ENCODE measurements at places on chromosomes 3 and 15. TPM values are rescaled to one million over a fixed set of nuclear protein-coding genes. Genes with fewer than 3 reads are reported as not detected.

ANKRD63 gene
- not detected for total RNA-seq

DNA sequence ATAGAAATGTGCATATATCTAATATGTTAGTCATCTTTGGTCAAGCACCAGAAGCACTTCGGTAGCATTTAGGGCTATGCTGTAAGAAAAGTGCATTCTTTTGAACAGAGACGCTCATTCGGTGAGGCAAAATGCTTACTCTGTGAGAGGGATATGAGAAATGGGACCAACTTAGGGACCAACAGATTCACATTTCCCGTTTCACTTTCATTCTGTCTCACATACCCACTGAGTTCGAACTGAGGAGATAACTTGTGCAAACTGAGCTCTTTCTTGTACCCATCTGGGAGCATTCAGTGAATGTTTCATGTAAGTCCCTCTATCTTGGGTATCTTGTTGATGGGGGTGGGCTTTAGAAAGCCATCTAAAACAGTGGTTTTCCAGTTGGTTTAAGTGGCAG lies 135.3 kb downstream of the FEZF2 start:
- no peak overlapping the region for H3K27ac ChIP-seq
- no peak for DNase-seq
- no peaks in the 10 kb centered on the region for H3K36me3 ChIP-seq
- H3K4me1 ChIP-seq: no peaks in the 10 kb centered on the region
- H3K27me3 ChIP-seq: no peaks in the 10 kb centered on the region

DNA sequence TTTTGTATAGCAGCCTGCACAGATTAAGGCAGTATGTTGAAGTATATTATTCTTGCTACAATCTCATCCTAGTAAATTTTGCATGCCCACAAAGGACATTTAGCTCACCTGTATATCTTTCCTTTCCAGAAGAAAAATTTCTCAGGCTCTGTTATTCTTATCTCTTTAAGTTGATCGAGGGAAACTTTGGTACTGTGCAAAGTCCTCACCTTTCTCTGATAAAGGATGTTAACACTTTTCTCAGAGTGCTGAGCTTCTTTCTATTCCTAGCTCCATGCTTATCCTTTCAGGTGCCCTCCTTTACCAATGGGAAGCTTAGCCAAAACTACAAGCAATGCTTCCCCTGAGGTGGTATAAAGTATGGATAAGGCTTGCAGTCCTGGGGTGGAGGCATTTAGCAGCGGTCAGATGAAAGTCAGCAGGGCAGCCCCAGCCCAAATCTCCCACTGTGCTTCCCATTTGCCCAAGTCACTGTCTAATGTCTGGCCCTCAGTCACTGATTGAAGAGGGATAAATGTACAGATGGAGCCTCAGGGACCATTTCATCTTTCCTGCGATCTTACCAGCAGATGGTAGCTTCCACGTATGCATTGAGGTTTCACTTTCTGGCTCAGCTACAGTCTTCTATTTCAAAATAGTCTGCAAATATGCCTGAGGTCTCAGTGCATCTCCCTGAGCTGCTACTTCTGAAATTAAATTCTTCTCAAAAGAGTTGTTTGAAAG lies 127.8 kb upstream of the P2RY1 start:
- no peak for DNase-seq
- no peak overlapping the region for H3K27ac ChIP-seq
- no peak overlapping the region for H3K4me3 ChIP-seq
- no peaks in the 10 kb centered on the region for H3K27me3 ChIP-seq
- no peaks in the 10 kb centered on the region for H3K4me1 ChIP-seq
- H3K36me3 ChIP-seq: no peaks in the 10 kb centered on the region

GRCh38 chr3:97778152-97778551 lies 13.6 kb downstream of the ARL6 start:
- no peak overlapping the region for H3K4me3 ChIP-seq
- DNase-seq: peak; percentile 19
- H3K4me1 ChIP-seq: no peaks in the 10 kb centered on the region
- H3K27me3 ChIP-seq: no peaks in the 10 kb centered on the region

FAM81A gene
- 2.4 TPM for total RNA-seq

- no peak overlapping the region for H3K4me3 ChIP-seq
- no peak for DNase-seq
- H3K27ac ChIP-seq: no peak overlapping the region
- no peaks in the 10 kb centered on the region for H3K27me3 ChIP-seq
- H3K36me3 ChIP-seq: peaks cover 44% of the 10 kb centered on the region
- peaks cover 2% of the 10 kb centered on the region for H3K4me1 ChIP-seq
Observed at GRCh38 chr3:132713977-132714727, 8.1 kb downstream of the NPHP3 start.

DNA sequence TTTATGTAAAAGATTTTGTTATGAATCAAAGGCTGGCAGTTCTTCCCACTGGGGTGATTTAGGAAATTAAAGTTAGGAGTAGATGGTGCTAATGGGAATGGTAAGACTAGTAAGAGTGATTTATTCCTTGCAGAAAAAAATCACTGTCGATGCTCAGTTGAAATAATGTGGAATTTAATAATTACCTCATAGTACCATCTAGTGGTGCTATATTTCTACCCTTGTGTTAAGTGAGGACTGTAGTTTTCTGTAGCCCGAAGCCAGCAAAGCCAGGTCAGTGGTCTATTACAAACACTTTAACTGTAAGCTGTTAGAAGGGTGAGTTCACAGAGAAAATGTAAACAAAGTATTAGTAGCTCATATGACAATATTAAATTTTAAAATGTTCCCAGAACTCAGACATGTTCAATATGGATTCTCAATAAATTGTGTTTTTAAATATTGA lies 39.5 kb upstream of the GOLGA8J start:
- no peaks in the 10 kb centered on the region for H3K36me3 ChIP-seq
- H3K27ac ChIP-seq: no peak overlapping the region
- no peak overlapping the region for H3K4me3 ChIP-seq
- DNase-seq: peak; percentile 52
- H3K27me3 ChIP-seq: no peaks in the 10 kb centered on the region

DNA sequence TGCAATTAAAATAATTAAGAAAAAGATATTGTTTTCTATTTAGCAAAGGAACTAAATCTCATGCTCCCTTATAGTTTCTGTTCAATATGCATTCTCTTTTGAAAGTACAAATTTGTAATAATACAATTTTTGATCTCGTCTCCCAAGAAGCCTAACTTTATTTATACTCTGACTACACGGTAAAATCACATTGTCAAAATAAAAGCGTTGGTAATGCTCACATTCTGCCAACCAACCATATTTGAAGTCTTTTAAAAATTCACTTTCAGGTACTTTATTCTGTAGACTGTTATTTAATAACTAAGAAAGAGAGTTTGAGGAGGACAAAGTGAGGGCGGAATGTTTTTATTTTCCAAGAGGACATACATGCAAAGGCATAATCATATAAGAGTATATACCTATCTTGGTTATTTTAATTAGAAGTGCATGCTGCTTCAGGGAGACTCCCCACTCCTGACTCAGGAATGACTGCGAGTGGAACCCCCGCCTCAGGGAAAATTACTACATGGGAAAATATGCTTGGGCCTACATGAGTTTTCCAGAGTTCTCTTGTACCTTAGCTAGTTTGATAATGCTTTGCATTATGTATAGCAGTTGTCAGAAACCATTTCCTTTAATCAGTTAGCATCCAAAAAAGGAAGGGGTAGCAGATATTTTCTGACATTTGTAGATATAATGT lies 19.3 kb downstream of the MBNL1 start:
- no peaks in the 10 kb centered on the region for H3K27me3 ChIP-seq
- H3K27ac ChIP-seq: no peak overlapping the region
- no peaks in the 10 kb centered on the region for H3K36me3 ChIP-seq
- no peak overlapping the region for H3K4me3 ChIP-seq
- H3K4me1 ChIP-seq: peaks cover 21% of the 10 kb centered on the region

- peak; percentile 89 for DNase-seq
- no peaks in the 10 kb centered on the region for H3K36me3 ChIP-seq
- H3K4me3 ChIP-seq: no peak overlapping the region
- H3K4me1 ChIP-seq: no peaks in the 10 kb centered on the region
Observed at GRCh38 chr15:70799667-70800450, 36.5 kb upstream of the UACA start.

- no peak overlapping the region for H3K27ac ChIP-seq
- no peaks in the 10 kb centered on the region for H3K4me1 ChIP-seq
- H3K36me3 ChIP-seq: no peaks in the 10 kb centered on the region
- no peak for DNase-seq
- H3K4me3 ChIP-seq: no peak overlapping the region
- no peaks in the 10 kb centered on the region for H3K27me3 ChIP-seq
Observed at GRCh38 chr15:45630917-45631691, 3.7 kb upstream of the SQOR start.

CD86 gene
- 11.5 TPM for total RNA-seq

DNA sequence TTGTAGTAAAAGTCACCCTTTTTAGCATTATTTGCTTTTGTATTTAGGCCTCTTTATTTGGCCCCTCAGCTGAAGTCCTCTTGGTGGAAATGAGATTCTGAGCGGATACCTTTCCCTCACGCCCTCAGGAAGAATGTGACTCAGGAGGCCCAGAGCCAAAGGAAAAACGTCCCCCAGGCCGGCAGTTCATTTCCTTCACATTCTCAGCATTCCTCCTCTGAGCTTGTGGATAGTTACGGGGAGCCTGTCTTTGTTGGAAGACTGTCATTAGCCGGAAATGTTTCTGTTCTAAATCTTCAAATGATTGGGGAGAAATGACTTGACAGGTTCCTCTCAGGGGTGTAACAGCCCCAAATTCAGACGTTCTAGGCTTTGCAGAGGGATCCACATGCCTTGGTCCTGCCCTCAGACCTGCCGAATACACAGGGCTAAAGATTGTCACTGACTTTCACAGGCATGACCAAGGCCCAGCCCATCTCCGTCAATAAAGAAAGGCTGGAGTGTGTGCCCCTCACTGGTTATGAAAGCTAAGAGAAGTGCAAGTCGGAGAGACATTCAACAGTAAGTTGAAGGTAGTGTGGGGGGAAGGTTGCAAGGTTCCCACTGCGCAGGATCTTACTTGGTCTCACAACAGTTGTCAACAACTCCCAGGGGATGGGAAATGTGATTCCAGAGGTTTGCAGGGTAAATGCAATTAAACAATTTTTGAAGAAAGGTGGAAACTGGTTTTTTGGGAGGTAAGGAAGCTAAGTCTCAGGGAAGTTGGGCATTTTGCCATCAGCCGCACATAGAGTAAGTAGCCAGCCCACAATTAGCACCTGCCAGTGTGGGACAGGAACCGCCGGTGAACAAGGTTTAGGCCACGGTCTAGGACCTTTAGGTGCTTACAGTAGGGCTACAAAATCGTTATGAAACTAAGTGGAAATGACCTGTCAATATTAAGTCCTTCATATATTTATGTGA lies 39.7 kb upstream of the MYZAP start:
- peak; percentile 74 for DNase-seq
- H3K36me3 ChIP-seq: no peaks in the 10 kb centered on the region
- H3K4me1 ChIP-seq: peaks cover 24% of the 10 kb centered on the region
- no peak overlapping the region for H3K4me3 ChIP-seq
- peak overlapping the region; percentile 74 for H3K27ac ChIP-seq
- no peaks in the 10 kb centered on the region for H3K27me3 ChIP-seq

GRCh38 chr15:57221134-57221533 lies 155.2 kb upstream of the CGNL1 start:
- H3K27me3 ChIP-seq: no peaks in the 10 kb centered on the region
- no peak overlapping the region for H3K27ac ChIP-seq
- DNase-seq: no peak
- H3K4me1 ChIP-seq: peaks cover 2% of the 10 kb centered on the region
- H3K4me3 ChIP-seq: no peak overlapping the region
- H3K36me3 ChIP-seq: no peaks in the 10 kb centered on the region

DNA sequence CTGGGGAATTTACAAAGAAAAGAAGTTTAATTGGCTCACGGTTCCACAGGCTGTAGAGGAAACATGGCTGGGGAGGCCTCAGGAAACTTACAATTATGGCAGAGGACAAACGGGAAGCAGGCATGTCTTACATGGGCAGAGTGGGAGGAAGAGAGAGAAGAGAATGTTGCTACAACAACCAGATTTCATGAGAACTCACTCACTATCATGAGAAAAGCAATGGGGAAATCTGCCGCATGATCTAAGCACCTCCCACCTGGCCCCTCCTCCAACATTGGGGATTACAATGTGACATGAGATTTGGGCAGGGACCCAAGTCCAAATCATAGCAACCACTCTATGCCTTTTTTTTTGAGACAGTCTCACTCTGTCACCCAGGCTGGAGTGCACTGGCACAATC lies 28.8 kb downstream of the PCNP start:
- DNase-seq: no peak
- no peaks in the 10 kb centered on the region for H3K36me3 ChIP-seq
- no peak overlapping the region for H3K27ac ChIP-seq
- H3K4me3 ChIP-seq: no peak overlapping the region
- no peaks in the 10 kb centered on the region for H3K4me1 ChIP-seq

AGBL1 gene
- 8.7 TPM for total RNA-seq

DNA sequence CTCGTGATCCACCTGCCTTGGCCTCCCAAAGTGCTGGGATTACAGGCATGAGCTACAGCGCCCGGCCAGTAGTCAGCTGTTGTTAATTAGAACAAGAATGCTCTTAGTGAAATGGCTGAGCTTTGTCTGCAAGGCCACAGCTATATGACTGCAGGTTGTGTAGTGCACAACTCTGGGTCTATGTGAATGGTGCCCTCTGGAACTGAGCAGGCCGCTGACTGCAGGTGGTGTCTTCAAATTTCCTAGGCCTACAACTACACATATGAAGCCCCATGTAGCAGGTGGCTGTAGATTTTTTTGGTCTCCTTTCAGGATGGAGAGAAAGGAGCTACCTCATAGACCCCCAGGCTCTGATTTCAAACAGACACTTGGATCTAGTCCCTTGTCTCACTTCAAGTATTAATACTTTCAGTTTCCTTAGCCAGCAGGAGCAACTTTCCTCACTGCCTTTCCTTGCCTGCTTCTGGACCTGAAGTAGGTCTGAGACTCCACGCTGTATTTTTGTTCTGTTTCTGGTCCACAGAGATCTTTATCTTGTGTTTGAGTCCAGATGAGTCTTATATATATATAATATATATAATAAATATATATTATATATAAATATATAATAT lies 86.9 kb downstream of the C3orf80 start:
- peaks cover 9% of the 10 kb centered on the region for H3K36me3 ChIP-seq
- no peaks in the 10 kb centered on the region for H3K4me1 ChIP-seq
- DNase-seq: no peak
- H3K27ac ChIP-seq: no peak overlapping the region
- no peak overlapping the region for H3K4me3 ChIP-seq

VPS33B gene
- 20.7 TPM for total RNA-seq

KBTBD12 gene
- total RNA-seq: 0.86 TPM

- no peaks in the 10 kb centered on the region for H3K36me3 ChIP-seq
- H3K4me3 ChIP-seq: no peak overlapping the region
- no peaks in the 10 kb centered on the region for H3K27me3 ChIP-seq
- H3K27ac ChIP-seq: peak overlapping the region; percentile 38
- no peak for DNase-seq
Observed at GRCh38 chr15:85030301-85030929, 48.8 kb downstream of the PDE8A start.

GRCh38 chr3:175238801-175239200 lies 379.7 kb downstream of the NAALADL2 start:
- no peaks in the 10 kb centered on the region for H3K4me1 ChIP-seq
- no peaks in the 10 kb centered on the region for H3K27me3 ChIP-seq
- no peak for DNase-seq
- no peak overlapping the region for H3K4me3 ChIP-seq

MAP6D1 gene
- 1.9 TPM for total RNA-seq

PLCB2 gene
- 76.7 TPM for total RNA-seq

- no peaks in the 10 kb centered on the region for H3K27me3 ChIP-seq
- DNase-seq: no peak
- no peaks in the 10 kb centered on the region for H3K4me1 ChIP-seq
- no peak overlapping the region for H3K4me3 ChIP-seq
- no peak overlapping the region for H3K27ac ChIP-seq
Observed at GRCh38 chr15:48800811-48801455, 9.9 kb downstream of the CEP152 start.

OR5K4 gene
- total RNA-seq: not detected

THPO gene
- 0.31 TPM for total RNA-seq

IMPG2 gene
- total RNA-seq: 0.54 TPM
